ENCODE measurements at places on chromosomes 3 and 15. TPM values are rescaled to one million over a fixed set of nuclear protein-coding genes. Genes with fewer than 3 reads are reported as not detected.
A peak's percentile ranks its signal among the peaks of the same experiment; 100 is the strongest.

DNA sequence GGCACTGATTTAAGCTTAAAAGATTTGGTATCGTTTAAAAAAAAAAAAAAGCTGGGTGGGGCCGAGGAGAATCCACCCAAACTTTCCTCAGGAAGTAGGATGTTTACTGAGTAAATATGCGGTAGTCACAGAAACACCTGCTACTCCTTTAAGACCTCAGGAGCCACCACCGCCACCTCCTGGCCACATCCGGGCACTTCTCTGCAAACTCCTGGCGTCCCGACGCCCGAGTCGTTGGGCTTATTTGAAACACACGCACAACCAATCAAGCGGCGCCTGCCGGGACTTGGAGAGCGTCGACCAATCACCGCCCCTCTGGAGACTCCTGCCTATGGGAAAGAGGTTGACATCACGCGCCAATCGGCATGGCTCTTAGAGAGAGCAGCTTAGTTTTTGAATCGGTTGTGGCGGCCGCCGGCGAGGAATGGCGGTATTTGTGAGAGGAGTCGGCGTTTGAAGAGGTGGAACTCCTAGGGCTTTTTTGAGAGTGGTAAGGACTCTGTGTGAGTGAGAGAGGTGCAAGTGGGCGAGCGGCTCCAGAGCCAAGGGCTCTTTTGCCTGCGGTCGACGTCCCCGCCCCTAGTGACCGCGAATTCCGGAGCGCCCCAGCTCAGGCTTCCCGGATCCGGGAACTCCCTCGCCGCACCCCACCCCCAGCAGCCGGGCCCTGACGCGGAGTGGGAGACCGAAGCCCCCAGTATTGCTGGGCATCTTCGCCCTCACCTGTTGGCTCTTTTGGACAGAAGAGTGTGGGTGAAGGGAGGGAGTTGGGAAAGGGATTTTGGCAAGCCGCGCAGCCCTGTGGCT is at the start of gene ECT2:
Gene ECT2, plus strand, starts transcription at position 359 of the 807 bp plus-strand sequence. CDS start 3,805 bp downstream, outside the sequence.
- peaks cover 13% of the 10 kb centered on the region for H3K4me1 ChIP-seq
- peak; percentile 100 for DNase-seq
- H3K27me3 ChIP-seq = no peaks in the 10 kb centered on the region
- peak within 1 kb of the TSS; percentile 79 for H3K4me3 ChIP-seq
- H3K27ac ChIP-seq = peak within 1 kb of the TSS; percentile 90

GRCh38 chr3:170180079-170180907 is 1.2 kb downstream of the PHC3 start:
- no peaks in the 10 kb centered on the region for H3K27me3 ChIP-seq
- peak overlapping the region; percentile 93 for H3K27ac ChIP-seq
- peak; percentile 19 for DNase-seq

GRCh38 chr3:48576647-48577046 is 13.1 kb upstream of the UCN2 start:
- H3K27me3 ChIP-seq = no peaks in the 10 kb centered on the region
- H3K27ac ChIP-seq = no peak overlapping the region
- H3K4me3 ChIP-seq = no peak overlapping the region
- no peak for DNase-seq
- no peaks in the 10 kb centered on the region for H3K4me1 ChIP-seq
- no peaks in the 10 kb centered on the region for H3K36me3 ChIP-seq

- no peaks in the 10 kb centered on the region for H3K36me3 ChIP-seq
- H3K4me1 ChIP-seq = peaks cover 16% of the 10 kb centered on the region
- H3K27ac ChIP-seq = peak overlapping the region; percentile 25
- peak; percentile 90 for DNase-seq
- peak overlapping the region; percentile 58 for H3K4me3 ChIP-seq
Measured at GRCh38 chr15:39920510-39921273, 626 bp upstream of the GPR176 start.

GRCh38 chr3:192011137-192011536 is 550.2 kb downstream of the PYDC2 start:
- H3K4me1 ChIP-seq = no peaks in the 10 kb centered on the region
- no peak overlapping the region for H3K4me3 ChIP-seq
- no peaks in the 10 kb centered on the region for H3K36me3 ChIP-seq
- H3K27ac ChIP-seq = no peak overlapping the region

DNA sequence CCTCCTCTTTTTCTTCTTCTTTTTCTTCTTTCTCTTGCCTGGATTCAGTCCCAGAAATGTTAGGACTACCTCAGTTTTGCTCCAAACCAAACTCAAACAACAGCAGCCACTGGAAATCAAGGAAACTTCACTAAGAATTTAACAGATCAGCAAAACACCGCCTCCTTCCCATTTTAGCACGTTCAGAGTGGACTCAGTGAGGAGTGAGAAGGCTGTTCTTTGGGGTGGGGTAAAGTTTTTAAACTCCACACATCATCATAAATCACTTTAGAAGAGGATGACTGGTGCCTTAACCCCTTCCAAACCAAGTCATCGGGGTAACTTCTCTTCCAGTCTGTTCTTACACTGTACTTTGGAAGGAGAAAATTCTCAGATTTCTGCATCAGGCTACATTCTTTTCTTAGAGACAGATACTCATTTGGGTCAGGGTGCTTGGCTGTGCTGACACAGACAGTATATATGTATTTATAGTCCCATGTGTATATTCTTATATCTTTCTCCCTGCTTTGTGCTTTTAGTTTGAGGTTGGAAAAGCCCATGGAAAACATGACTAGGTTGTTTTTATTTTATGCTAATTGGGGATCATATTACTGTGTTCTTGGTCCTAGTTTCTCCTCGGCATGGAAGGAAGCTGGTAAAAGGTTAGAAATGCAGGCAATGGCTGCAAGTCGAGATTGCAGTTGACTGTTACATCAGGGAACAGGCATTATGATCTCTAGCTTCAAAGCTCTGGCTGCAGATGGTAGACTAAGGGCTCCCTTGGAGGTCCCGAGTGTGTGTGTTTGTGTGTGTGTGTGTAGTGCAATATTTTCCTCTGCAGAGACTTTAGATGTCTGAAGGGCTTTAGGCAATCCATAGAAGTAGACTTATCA is at the start of gene CCDC80:
Gene CCDC80, minus strand, starts transcription at position 214 of the 872 bp plus-strand sequence. CDS start 1,238 bp downstream, outside the sequence.
- H3K27ac ChIP-seq = peak within 1 kb of the TSS; percentile 46
- peak; percentile 86 for DNase-seq
- peaks cover 29% of the 10 kb centered on the region for H3K4me1 ChIP-seq
- peak within 1 kb of the TSS; percentile 18 for H3K4me3 ChIP-seq
- no peaks in the 10 kb centered on the region for H3K36me3 ChIP-seq
- H3K27me3 ChIP-seq = no peaks in the 10 kb centered on the region

- DNase-seq = no peak
- H3K27ac ChIP-seq = no peak overlapping the region
- H3K36me3 ChIP-seq = peaks cover 34% of the 10 kb centered on the region
- H3K27me3 ChIP-seq = no peaks in the 10 kb centered on the region
Measured at GRCh38 chr3:128799653-128800052, 73.7 kb downstream of the RAB7A start.

DNA sequence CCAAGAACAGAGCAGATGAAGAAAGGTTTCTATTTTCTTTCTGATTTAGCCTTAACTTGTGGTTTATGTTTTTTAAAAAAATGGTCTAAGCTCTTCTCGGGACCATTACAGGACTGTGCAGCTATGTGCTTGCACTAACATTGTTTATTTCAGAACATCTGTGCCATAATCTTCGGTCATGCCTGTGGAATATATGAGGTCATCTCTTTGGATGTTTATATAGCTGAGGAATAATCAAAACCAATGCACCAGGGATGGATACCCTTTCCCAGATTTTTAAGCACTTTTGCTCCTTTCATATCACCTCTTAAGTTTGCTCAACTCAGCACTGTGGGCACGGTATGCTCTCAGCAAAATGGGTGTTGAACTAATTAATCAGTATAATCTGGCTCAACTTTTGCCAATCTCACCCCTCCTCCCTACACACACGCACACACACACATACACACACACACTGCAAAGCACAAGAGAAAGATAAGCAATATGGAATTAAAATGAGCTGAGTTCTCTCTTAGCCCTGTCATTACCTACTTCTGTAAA is 268.5 kb upstream of the TMC3 start:
- H3K4me1 ChIP-seq = no peaks in the 10 kb centered on the region
- no peaks in the 10 kb centered on the region for H3K36me3 ChIP-seq
- DNase-seq = no peak
- H3K27ac ChIP-seq = no peak overlapping the region

DNA sequence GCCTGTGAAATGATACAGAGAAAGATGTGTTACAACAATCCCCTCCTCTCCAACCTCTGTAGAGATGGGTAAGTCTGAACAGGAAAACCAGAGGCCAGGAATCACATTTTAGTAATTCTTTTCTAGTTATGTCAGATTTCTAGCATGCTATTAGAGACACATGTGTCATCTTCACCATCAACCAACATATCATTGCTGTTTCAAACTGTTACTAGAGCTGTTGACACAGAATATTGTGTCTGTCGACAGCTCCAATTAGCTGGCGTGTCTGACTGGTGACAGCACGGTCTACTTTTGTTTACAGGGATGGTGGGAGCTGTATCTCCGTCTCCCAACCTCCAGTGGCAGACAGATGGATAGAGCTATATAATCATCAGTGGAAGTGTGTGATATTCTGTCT is 393.2 kb downstream of the SOX2 start:
- H3K36me3 ChIP-seq = no peaks in the 10 kb centered on the region
- H3K27me3 ChIP-seq = no peaks in the 10 kb centered on the region
- peaks cover 4% of the 10 kb centered on the region for H3K4me1 ChIP-seq
- H3K4me3 ChIP-seq = no peak overlapping the region
- no peak overlapping the region for H3K27ac ChIP-seq

GRCh38 chr15:66692808-66693596 is 9.0 kb upstream of the SMAD6 start:
- no peak for DNase-seq
- H3K4me1 ChIP-seq = no peaks in the 10 kb centered on the region
- H3K27ac ChIP-seq = no peak overlapping the region
- H3K4me3 ChIP-seq = no peak overlapping the region
- H3K27me3 ChIP-seq = no peaks in the 10 kb centered on the region

DNA sequence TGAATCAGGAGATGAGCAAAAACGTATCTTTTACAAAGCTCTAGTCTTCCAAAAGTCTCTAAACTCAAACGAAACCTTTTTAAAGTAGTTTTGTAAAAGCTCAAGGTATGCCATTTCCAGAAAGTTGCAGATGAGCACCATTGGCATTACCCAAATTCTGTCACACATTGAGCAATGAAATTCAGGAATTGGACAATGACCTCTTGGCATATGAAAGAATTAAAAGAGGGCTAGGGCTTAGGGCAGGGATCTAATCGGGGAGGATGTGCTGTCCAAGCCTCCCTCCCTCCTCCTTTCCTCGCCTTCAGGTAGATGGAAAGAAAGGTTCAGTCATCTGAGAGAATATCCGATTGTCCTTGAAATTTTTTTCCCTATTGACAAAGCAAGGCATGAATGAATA is 133.1 kb upstream of the CPNE4 start:
- H3K36me3 ChIP-seq = no peaks in the 10 kb centered on the region
- H3K27me3 ChIP-seq = peaks cover 38% of the 10 kb centered on the region
- no peak for DNase-seq
- H3K4me1 ChIP-seq = no peaks in the 10 kb centered on the region
- H3K27ac ChIP-seq = no peak overlapping the region
- H3K4me3 ChIP-seq = no peak overlapping the region

DNA sequence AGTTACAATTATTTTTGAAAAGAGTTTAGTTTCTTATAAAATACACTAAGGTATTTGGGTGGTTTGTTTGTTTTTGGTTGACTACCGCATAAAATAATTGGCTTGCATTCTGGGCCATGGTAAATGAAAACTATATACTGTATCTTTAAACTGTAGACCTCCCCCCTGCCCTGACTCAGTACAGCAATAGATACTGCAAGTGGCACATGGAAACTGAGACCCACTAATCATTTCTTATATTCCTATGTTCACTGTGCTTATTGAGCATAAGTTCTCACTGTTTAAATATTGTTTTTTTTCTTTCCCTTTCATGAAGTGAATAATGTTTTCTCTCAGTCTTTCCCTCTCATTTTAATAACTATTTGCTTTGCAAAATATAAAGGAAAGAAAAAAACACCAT is 45.8 kb downstream of the RASA2 start:
- H3K27me3 ChIP-seq = no peaks in the 10 kb centered on the region
- H3K36me3 ChIP-seq = peaks cover 8% of the 10 kb centered on the region
- no peak overlapping the region for H3K27ac ChIP-seq
- H3K4me3 ChIP-seq = no peak overlapping the region

DNA sequence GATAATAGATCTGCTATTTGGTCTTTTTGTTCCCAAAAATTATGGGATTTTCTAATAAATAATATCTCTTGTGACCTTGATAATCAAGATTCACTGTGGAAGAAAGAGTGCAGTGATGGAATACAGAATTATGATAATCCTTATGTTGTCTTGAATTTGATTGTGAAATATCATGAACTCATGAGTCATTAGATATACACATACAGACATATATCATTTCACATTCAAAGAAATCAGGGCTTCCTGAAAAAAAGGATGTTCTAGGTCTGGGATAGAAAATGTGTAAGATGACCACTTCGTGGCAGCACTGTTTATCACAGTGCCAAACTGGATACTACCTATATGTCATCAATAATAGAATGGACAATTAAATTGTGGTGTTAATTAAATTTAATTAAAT is 97.7 kb downstream of the DPH6 start:
- peaks cover 14% of the 10 kb centered on the region for H3K4me1 ChIP-seq
- no peak overlapping the region for H3K27ac ChIP-seq
- H3K27me3 ChIP-seq = no peaks in the 10 kb centered on the region
- DNase-seq = no peak

GRCh38 chr15:34647569-34648293 is 64.3 kb upstream of the GOLGA8B start:
- H3K4me1 ChIP-seq = no peaks in the 10 kb centered on the region
- H3K36me3 ChIP-seq = no peaks in the 10 kb centered on the region
- H3K27me3 ChIP-seq = no peaks in the 10 kb centered on the region

CLDN18 gene
- not detected for total RNA-seq

COLQ gene
- total RNA-seq = 1.3 TPM

CRABP1 gene
- total RNA-seq = 57.1 TPM

MRAS gene
- total RNA-seq = 0.77 TPM

IMP3 gene
- 84.5 TPM for total RNA-seq
